NCI-H82 (cell line): ENCODE measurements at places on chromosomes 16 and 17.
A peak's percentile ranks its signal among the peaks of the same experiment; 100 is the strongest.

GRCh38 chr17:83180996-83181481, 101.6 kb downstream of the METRNL start:
- DNase-seq, result no peak

GRCh38 chr17:55845385-55845784, 94.5 kb downstream of the PCTP start:
- DNase-seq, result peak; percentile 64

- peak; percentile 54 for DNase-seq
These were observed 27.2 kb downstream of the ABCC3 start for GRCh38 chr17:50661795-50662391.

DNA sequence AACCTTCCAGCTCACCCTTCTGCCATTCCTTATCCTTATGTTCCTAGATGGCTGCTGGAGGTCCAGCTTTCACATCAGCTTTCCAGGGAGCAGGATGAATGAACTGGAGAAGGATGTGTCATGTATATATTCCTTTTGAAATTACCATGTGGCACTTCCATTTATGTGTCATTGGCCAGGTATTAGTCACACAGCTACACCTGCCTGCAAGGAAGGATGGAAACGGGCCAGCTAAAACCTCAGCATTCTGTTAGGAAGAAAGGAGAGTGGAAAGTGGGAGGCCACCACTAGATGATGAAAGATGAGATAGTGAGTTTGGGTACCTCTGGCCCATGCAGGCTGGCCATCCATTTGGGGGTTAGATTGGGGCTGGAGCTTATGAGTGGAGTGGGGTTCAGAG, 67.5 kb downstream of the KSR1 start:
- DNase-seq, result no peak

DNA sequence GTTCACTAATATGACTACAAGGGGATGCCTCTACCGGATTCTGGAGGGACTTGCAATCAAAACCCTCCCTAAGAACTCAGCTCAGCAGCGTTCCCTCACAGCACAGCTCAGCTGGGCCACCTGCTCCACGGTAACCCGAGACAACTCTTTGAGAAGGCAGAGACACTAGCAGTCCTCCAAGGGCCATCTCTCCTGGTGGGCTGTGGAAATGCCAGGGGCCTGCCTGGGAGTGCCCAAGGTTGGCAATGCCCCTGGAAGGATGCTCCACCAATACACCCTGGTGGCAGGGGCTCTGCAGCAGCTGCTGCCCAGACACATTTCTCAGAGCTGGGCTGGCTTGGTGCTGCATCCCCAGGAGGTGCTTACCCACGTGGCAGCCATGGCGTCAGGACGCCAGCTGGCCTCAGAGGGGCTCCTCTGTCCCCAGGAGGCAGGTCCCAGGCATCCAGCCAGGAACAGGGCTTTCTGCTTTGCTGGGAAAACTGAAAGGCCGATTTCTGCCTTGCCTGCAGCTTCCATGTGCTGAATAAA, 16.5 kb downstream of the CDIP1 start:
- DNase-seq, result peak; percentile 85

GRCh38 chr17:42819939-42820535, 4.0 kb downstream of the BECN1 start:
- peak; percentile 87 for DNase-seq

- DNase-seq, result no peak
These were observed 37.2 kb downstream of the ITGAE start for GRCh38 chr17:3763777-3764170.

DNA sequence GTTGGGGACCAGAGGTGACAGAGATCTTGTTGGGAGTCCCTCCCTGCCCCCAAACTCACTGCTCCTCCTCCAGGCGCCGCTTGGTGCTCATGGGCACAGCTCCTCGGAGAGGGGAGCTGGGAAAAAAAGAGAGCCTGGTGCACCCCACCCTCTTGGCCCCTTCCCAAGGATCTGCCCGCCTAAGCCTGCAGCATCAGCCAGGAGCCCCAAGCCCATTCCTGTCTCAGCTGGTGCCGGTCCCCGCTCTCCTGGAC, 400 bp downstream of the HCFC1R1 start:
- peak; percentile 59 for DNase-seq

GRCh38 chr17:55190748-55191147, 74.0 kb upstream of the HLF start:
- no peak for DNase-seq

DNA sequence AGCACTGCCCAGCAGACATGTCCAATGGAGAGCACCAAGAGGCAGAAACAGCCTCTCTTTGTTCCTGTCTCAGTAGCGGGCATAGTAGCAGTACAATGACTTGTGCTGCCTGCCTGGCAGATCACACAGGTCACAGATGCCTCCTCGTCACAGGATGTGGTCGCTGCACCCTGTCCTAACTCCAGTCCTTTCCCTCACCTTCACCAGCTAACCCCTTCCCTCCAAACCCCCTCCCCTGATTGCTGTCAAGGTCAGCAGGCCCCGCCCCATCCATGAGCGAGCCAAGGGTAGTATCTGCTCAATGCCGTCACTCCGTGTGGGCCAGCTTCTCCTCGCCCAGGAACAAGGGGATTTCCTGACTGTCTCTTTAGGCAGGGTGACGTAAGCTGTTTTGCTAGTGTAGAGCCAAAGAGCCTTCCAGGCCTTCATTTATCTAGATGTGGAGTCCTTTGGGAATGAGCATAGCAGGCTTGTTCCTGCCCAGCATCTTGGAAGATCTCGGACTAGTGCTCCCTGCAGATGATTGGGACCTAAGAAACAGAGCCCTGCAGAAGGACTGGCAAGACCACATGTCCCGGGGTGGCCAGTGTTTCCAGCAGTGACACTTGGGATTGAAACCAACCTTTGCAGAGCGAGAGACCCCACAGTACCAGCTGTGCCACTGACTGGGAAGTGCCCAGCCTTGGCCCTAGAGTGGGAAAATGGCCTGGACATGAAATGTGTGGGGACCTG, 75.9 kb upstream of the TNRC6C start:
- DNase-seq, result no peak

GRCh38 chr17:59870482-59870881, 22.3 kb downstream of the TUBD1 start:
- DNase-seq, result no peak

- DNase-seq, result no peak
These were observed 244.7 kb upstream of the WSB1 start for GRCh38 chr17:27049104-27049784.

GRCh38 chr17:21211825-21212479, 2.0 kb downstream of the TMEM11 start:
- no peak for DNase-seq

- no peak for DNase-seq
These were observed 259.4 kb upstream of the AXIN2 start for GRCh38 chr17:65820811-65821210.

DNA sequence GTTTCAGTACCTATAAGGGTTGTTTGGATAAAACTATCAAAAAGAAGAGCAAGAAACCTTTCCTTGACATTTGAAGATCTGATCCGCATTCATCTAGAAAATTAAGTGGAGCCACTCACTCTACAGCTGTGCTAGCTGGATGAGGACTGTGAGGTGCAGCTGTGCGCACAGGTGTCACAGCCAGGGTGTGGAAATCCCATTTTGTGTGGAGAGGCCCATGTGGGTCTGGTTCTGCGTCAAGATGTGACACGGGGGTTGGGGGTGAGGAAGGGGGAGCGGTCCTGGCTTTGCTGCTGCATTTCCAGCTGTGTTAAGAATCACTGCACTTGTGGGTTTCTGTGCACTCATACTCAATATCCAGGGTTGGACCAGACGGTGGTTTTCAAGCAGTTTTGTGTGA, 70.7 kb downstream of the CLEC16A start:
- no peak for DNase-seq

GRCh38 chr17:10117581-10118001, 80.8 kb downstream of the GAS7 start:
- DNase-seq, result peak; percentile 82

DNA sequence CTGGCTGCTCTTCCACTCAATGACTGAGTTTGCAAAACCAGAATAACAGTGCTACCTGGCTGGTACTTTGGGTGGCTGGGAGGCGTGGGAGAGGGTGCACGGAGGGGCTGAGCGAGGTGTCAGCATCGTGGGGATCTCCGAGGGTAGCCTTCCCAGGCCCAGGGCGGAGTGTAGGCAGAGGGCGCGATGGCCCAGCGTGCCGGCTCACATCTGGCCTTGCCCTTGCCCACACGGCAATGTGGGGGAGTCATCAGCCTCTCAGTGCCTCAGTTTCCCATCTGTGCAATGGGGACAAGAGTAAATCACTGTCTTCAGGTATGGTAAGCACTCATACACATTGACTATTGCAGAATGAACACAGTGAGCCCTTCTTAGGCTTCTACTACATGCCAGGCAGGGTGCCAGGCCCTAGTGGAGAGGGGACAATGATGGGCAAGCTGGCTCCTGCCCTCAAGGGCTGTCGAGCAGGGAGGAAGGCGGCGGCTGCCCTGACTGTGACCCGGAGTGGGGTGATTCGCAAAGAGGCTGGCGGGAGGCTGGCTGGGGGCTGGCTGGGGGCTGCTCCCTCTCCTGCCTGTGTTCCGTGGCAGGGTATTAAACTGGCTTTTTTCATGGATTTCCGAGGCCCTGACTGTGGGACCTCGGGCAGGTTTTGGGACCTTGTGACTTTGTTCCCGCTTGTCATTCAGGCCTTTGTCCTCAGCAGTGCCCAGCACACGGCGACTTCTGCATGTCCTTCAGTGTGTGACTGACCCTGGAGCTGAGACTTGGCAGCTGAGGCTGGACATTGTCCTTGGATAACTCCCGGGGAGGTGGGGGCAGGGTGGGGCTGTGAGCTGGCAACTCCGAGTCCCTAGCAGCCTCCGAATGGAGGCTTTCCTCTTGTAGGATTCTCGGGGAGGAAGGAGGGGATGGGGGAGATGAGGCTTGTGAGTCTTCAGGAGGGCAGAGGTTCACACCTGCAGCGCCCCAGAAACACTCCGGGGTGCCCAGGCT, 243.1 kb downstream of the SEC14L1 start:
- no peak for DNase-seq

DNA sequence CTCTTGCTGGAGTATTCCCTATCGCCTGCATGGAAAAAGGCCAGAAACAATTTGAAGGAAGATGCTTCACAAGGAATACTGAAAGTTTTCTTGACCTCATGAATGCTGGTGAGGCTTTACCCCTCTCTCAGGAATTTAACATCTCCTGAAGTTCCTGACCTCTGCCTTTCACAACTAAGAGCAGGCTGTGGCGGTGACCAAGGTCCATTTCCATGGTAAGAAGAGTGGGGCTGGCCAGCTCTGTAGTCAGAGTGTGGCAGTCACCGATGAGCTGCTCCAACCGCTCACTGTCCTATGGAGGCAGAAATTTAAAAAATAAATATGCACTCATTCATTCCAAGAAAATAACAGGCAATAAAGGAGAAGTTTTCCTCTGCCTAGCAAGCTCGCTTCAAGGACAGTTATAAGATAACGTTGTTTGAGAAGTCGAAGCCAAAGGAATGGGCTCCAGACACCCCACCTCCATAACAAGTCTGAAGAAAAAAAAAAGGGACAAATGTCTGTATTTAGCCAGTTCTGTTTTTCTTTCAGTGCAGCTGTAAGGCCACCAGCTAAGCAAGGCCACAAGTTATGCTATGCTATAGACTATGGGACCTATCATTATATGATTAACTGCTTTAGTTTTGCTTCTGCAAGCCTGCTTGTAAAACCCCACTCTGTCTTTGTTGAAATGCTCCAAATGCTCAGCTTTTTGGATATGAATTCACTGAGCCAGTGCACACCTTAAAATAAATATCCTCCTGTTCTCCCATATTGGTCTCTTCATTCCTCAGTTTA, 6.0 kb upstream of the CCL4L2 start:
- no peak for DNase-seq

- DNase-seq, result no peak
These were observed 37.8 kb downstream of the CACNG1 start for GRCh38 chr17:67082107-67082506.

GRCh38 chr17:80910043-80910442, 81.6 kb upstream of the CHMP6 start:
- no peak for DNase-seq

DNA sequence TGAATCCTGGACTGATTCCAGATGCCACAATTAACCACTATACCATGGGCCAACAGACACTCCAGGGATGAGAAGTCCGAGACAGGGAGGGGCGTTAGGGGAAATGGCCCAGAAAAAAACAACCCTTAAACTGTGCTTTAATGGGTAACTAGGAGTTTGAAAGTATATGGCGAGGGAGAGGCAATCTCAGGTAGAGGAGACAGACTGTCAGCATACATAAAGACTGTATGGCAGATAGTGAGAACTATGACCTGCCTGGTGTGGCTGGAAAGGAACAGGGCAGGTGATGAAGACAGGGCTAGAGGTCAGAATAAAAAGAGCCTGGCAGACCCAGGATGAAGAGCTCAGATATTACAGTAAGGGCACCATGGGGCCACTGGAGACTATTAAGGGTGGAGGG, 8.1 kb downstream of the ZZEF1 start:
- no peak for DNase-seq

DNA sequence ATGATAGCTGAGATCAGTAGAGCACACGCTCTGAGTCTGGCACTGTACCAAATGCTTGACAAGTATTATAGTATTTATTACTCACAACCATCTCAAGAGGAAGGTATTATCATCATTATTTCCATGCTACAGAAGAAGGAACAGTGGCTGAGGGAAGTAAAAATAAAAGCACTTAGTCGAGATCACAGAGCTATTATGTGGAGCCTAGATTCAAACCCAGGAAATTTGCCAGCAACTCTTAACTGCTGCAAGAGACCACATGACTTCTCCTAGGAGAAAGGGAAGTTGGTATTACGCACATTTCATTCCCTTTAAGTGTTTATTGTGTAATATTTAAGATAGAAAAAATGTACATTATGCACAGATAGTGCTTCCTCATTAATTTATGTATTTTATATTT, 1.0 kb upstream of the RHOT1 start:
- peak; percentile 38 for DNase-seq

DNA sequence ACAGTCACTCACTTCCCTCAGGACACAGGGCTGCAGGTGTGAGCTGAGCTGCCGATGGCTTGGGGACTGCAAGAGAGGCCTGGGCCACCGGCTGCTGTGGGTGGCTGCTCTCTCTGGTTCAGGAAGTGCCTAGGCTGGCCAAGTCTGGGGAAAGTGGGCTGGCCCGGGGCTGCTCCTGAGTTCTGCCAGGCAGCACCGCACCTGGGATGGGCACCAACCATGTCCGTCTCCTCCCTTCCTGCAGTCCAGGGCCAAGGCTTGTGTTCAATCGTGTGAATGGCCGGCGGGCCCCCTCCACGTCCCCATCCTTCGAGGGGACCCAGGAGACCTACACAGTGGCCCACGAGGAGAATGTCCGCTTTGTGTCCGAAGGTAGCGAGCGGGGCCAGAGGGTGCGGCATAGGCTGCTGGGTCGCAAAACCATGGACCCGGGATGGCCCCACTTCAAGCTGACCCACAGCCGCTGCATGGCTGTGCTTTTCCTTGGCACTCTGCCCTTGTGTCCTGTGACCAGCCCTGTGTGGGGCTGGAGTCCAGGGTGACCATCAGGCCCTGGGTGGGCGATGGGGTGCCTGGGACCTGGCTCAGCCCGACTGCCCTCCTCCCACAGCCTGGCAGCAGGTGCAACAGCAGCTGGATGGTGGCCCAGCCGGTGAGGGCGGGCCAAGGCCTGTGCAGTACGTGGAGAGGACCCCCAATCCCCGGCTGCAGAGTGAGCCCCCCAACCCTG, 1.8 kb upstream of the WDR90 start:
- no peak for DNase-seq

GRCh38 chr17:61536422-61536955, 54.5 kb downstream of the NACA2 start:
- no peak for DNase-seq
